Heart right ventricle (tissue), 16 donors: ENCODE measurements at places on chromosomes 16 and 17. TPM values are rescaled to one million over a fixed set of nuclear protein-coding genes. Genes with fewer than 3 reads are reported as not detected.

Gene TBC1D3I
- total RNA-seq, result 0.68 TPM

Gene STH
- total RNA-seq, result not detected

Gene GNG13
- not detected for total RNA-seq

Gene ST6GALNAC2
- total RNA-seq, result 7.8 TPM

Gene SMIM36
- not detected for total RNA-seq

DNA sequence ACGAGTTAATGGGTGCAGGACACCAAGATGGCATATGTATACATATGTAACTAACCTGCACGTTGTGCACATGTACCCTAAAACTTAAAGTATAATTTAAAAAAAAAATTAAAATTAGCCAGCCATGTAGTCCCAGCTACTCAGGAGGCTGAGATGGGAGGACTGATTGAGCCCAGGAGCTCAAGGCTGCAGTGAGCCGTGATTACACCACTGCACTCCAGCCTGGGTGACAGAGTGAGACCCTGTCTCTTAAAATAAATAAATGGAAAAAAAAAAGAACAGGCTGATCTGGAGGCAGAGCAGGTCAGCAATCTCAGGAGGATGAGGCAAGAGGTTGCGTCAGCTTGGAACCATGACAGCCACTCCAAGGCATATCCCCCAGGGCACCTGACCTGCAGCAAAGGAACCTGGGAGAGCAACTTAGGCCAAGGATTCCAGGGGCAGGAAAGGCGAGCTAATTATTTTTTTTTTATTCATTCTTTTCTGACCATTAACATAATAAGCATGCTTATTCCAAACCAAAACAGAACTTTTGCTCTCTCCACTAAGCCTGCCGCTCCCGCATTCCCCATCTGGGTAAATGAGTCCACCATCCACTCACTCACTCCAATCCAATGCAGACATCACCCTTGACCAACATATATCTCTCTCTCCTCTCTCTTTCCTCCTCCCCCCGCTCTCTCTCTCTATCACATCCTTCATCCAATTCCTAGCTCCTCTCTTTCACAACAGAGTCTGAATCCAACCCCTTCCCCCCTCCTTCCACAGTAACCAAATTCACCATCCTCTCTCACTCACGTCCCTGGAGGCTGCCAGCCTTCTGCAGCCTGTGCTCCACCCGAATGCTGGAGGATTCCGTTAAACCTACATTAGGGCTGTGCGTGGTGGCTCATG lies 47.7 kb downstream of the TK2 start:
- no peak for DNase-seq

DNA sequence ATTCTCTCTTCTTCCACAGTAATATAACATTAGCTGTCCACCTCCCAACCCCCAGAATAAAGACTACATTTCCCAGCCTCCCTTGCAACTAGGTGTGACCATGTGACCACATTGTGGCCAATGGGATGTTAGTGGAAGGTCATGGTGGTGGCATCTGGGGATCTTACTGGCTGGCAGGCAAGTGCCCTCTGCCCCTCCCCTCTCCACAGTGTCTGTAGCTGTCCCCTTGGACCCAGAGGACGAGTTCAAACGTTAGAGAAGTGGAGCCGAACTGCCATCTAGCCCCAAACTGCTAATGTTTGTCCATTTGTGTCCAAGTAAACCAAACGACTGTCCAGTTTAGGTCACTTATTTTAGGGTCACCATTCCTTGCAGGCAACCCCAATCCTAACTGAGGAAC lies 26.6 kb upstream of the KCNG4 start:
- no peak for DNase-seq

DNA sequence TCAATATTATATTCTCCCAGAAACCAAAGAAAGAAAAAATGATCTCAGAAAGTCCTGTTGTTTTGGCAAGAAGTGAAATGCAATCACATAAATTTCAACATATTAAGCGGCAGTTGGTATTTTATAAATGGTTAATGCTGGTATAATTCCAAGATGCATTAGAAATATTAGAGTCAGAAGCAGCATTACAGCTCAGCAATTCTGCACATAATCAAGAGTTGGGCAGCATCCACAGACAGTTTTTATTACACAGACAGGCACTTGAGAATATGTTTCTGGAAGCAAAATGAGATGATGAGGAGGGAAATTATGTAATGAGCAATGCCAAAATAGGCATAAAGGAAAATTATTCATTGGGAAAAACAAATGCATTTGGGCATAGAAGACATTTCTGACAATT lies 148.1 kb downstream of the KCNJ2 start:
- no peak for DNase-seq

DNA sequence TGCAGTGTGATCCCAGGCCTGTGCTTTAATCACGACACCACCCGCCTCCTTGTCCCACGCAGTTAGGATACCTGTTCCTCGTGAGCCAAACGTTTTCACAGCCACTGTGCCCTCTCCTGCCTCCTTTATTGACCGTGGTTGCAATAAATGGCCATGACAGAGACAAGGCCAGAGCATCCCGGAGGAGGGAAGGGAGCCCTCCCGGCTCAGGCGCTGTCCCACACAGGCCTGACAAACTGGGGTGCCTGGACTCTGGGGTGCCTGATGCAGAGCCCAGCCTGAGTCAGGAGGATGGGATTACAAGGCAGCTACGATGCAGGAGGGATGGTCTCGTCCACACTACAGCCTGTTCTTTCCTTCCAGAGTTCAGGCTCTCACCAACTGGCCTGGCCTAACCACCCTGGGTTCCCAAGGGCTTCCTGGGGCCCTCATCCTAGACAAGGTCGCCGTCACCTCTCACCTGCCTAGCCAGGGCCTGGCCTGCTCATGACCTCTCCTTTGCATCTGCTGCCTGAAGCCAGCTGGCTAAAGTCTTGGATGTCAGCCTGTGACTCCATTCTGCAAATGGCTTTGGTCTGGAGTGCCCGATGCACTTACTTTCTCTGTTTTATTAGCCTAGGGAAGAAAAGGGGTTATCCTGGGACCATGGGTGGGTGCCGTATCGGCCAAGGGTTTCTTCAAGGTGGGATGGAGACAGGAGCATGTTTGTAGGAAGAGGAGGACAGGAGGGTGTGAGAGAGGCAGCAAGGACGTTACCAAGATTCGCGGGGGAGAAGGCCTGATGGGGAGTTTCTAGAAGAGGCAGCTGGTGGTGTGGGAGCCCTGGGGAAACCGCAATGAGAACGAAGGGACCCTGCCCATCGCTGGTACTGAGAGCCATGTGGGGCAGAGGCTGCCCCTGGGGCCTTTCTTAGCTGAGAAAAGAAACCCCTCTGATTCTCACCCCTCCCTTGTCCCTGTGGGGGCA lies 234.3 kb upstream of the TNRC6C start:
- DNase-seq, result no peak

GRCh38 chr16:70725024-70725911 lies 39.4 kb upstream of the MTSS2 start:
- DNase-seq, result peak; percentile 50

DNA sequence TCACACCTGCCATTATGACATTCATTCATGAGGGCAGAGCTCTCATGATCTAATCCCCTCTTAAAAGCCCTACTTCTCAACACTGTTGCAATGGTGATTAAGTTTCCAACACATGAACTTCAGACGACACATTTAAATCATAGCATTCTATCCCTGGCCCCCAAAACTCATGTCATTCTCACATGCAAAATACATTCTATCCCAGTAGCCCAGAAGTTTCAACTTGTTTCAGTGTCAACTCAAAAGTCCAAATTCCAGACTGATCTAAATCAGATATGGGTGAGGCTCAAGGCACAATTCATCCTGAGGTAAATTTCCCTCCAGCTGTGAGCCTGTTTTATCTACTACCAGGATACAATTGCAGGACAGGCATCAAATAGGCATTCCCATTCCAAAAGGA lies 25.2 kb downstream of the LYRM1 start:
- DNase-seq, result no peak

DNA sequence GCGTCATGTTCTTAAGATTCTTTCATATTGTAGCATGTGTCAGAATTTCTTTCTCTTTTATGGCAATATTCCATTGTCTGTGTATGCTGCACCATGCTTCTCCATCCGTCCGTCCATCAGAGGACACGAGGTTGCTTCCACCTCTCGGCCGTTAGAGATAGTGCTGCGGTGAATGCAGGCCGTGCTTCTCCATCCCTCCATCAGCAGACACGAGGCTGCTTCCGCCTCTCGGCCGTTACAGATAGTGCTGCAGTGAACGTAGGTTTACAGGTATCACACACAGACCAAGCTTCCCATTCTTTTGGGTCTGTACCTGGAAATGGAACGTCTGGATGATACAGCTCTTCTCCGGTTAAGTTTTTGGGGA lies 113.5 kb downstream of the CMIP start:
- no peak for DNase-seq

DNA sequence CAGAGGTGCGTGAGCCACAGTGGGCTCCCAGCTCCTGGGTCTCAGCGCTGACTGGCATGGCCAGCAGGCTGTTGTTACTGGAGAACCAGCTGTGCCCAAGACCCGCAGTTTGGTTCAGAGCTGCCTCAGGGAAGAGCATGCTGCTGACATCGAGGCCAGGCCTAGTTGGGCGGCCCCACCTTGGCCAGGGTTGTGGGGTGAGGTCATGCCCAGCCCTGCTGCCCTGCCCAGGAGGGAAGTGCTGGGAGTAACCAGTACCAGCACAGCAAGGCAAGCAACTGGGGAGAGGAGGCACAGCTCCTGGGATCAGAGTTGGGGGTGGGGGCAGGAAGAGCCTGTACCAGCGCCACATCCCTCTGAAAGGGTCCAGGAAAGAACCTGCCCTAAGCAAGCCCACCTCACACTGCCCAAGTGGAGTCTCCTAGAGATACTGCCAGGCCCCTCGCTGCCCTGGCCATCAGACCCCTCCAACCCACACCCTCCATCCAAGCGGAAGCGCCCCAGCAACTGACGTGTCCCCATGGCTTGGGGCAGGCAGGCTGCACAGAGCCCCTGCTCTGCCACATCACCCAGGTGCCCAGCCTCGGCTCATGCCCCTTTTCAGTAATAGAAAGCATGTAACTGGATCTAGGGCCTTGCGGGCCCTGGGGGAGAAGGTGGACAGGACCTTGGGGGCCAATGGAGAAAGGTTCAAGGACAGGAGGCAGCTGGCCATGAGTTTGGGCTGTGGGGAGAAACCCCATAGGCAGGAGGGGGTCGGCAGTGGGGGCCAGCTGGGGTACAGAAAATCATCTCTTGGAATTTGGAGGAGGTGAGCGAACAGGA lies 990 bp downstream of the DOK4 start:
- no peak for DNase-seq

- no peak for DNase-seq
Measured at GRCh38 chr17:56167491-56167890, 14.2 kb downstream of the ANKFN1 start.

- no peak for DNase-seq
Measured at GRCh38 chr16:80189476-80190175, 351.2 kb upstream of the DYNLRB2 start.

- DNase-seq, result no peak
Measured at GRCh38 chr16:22739077-22739476, 74.9 kb upstream of the HS3ST2 start.

DNA sequence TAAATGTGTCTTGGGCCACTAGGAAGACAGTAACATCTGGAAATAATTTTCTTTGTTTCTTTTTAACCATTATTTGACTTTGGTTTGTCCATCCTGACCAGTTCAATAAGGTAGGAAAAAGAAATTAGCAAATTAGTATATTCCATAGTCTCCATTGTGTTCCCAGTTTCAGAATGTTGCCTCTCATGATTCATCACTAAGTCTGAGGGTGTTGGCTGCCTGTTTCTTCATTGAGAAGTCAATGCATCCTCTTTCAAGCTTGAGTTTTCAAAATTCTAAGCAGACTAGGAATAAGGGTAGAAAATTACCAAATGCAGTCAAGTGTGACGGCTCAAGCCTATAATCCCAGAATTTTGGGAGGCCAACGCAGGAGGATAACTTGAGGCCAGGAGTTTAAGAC lies 41.9 kb downstream of the ZFHX3 start:
- DNase-seq, result no peak

DNA sequence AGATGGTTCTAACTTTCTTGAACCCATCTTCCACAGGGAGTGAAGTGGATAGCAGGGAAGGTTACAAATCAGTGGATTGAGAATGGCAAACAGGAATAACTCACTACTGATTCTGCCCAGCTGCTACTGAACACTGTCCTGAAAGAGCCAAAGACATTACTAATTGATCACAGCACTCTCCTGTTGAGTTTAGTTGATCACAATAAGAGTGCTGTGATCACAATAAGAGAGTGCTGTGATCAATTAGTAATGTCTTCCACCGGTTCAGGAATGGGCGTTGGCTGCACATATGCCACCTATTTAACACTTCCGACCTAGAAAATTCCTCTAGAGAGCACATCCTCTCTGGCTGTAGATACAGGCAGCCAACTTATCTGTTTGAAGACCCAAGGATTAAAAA lies 11.4 kb downstream of the CFAP97D1 start:
- DNase-seq, result no peak

DNA sequence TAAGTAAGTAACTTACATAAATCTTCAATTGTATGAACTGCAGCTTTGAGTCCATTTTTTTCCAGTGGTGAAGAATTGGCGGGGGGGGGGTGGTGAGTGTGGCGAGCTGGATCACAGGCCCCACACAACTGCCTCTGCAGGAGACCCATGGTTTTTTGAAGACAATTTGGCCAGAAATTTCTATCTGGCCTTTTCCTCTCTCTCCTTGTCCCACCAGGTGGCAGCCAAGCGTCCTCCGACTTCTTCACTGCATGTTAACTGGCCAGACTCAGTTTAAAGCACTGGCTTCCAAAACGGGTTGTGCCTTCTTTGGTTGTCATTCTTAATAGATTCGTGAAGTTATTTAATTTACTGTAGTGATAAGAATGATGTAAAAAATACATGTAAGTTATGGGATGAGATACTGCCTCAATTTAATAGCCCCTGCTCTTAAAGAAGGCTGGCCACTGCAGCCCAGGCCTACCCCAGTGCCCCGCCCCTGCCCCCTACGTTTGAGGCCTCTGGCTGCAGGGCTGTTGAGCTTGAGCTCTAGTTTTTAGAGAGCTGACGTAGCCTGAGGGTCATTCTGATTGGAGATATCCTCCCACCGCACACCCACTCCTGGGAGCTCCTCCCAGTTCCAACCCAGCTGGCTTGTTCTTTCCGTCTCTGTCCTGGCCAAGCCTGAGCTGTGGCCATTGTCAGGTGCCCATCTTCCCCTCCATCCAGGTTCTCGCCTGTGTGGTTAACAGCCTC lies 36.4 kb downstream of the AKAP1 start:
- DNase-seq, result no peak

DNA sequence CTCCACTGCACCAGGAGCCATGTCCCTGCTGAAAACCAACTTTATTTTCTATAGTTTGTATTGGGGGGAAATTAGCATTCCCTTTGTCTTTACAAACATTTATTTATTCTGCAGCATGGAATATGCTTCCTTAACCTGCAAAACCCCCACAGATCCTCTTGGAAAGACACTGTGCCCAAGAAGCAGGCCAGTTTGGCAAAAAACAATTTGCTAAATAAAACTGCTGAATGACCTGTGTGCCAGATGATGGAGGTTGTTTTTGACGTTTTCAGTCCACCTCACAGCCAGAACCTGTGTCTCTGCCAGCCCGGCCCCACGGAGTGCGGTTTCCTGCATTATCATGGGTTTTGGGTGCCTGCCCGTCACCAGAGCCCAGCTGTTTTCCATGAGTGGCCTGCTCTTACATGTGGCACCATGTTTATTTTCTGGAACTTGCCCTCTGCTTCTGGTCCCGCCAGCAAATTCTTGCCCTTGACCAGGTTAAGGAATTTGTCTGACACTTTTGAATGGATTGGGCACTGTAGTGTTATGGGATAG lies 26.4 kb downstream of the ORC6 start:
- peak; percentile 78 for DNase-seq

- DNase-seq, result no peak
Measured at GRCh38 chr17:20086416-20087076, 77.4 kb downstream of the SPECC1 start.

- no peak for DNase-seq
Measured at GRCh38 chr17:50360486-50361115, 12.4 kb downstream of the MRPL27 start.
